Urothelium cell line (cell line): ENCODE measurements at places on chromosomes 13 and 19.

- DNase-seq = peak; percentile 27
Measured at GRCh38 chr13:76903544-76904162, 17.4 kb upstream of the KCTD12 start.

DNA sequence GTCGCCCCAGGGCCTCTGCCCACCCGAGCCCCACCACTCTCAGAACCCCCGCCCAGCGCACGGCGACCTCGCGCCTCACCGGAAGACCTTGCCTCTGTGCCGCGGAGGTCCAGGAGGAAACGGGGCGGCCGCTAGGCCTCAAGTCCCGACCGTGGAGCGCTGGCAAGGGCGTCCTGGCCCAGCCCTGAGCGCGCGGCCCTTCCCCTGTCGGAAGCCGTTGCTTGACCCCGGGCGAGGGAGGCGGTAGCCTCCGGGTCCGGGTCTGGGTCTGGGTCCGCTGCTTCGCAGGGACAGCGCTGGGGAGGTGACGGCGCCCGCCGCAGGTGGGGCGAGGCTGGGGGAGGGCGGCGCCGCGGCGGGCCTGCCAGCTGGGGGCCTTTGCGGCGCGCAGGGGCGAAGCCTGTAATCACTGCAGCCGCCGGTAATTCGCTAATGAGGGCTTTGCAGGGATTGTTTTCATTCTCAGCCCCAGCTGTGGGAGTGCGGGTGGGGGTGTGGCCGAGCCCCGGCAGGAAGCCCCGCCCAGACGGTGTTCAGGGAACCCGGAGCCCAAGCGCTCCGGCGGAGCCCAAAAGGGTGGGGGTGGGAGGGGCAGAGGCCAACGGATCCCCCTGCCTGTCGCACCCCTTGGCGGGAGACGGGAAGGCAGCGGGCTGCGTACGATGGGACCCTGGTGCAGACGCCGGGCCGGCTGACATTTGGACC lies 8.6 kb downstream of the C19orf25 start:
- DNase-seq = no peak

DNA sequence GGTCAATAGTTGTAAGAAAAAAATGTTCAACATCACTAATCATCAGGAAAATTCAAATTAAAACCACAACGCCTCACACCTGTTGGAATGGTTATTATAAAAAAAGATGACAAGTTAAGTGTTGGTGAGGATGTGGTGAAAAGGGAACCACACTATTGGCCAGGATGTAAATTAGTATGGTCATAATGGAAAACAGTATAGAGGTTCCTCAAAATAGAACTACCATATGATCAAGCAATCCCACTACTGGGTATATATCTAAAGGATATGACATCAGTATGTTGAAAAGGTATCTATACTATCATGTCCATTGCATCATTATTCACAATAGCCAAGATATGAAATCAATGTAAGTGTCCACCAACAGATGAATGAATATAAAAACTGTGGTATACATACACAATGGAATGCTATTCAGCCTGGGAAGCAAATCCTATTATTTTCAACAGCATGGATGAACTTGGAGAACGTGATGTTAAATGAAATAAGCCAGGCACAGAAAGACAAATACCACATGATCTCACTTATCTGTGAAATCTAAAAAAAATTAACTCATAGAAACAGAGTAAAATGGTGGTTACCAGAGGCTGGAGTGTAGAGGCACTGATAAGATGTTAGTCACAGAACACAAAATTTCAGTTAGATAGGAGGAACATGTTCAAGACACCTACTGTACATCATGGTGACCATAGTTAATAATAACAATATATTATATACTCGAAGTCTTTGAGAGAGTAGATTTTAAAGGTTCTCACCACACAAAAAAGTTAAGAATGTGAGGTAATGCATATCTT lies 56.6 kb downstream of the TBC1D4 start:
- no peak for DNase-seq

GRCh38 chr13:23506807-23507291 lies 63.4 kb upstream of the TNFRSF19 start:
- DNase-seq = no peak

- DNase-seq = no peak
Measured at GRCh38 chr13:113418722-113419049, 34.6 kb downstream of the ADPRHL1 start.

- DNase-seq = no peak
Measured at GRCh38 chr13:109868578-109869311, 82.4 kb upstream of the IRS2 start.

GRCh38 chr13:109151255-109151654 lies 521.8 kb downstream of the MYO16 start:
- DNase-seq = no peak

DNA sequence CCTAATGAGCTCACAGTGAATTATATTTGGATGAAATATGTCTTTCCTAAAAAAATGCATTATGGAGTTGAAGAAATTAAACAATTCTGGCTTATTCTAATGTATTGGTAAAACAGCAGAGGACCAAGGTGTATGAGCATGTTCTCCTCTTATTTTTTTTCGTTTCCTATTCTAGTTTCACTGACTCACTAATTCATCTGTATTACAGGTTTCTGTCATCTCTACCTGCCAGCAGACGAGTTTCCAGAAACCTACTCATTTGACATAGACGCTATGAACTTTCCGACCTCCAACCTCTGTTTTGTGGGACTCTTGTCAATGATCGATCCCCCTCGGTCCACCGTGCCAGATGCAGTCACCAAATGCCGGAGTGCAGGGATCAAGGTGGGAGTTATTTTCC lies 20.3 kb downstream of the ATP12A start:
- no peak for DNase-seq

- peak; percentile 30 for DNase-seq
Measured at GRCh38 chr13:73708393-73708985, 425.7 kb downstream of the KLF12 start.
